ENCODE measurements at places on chromosomes 3 and 15.

DNA sequence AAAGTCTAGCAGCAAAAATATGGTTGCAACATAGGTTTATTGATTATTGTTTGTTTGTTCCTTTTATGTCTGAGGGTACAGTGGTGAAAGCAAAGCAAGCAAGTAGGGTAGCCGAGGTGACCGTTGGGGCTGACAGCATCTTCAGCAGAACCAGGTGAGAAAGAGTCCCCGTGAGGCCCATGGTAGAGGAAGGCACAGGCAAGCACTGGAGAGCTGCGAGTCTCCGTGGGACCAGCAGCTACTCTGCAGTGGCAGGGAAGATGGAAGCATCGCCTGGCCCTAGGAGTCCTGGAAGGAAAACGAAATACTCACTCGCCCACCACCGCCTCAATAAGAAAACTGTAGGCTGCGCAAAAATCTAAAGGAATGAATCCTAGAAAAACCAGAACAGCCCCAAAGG, 25.3 kb upstream of the GABRA5 start:
- no peak for DNase-seq

DNA sequence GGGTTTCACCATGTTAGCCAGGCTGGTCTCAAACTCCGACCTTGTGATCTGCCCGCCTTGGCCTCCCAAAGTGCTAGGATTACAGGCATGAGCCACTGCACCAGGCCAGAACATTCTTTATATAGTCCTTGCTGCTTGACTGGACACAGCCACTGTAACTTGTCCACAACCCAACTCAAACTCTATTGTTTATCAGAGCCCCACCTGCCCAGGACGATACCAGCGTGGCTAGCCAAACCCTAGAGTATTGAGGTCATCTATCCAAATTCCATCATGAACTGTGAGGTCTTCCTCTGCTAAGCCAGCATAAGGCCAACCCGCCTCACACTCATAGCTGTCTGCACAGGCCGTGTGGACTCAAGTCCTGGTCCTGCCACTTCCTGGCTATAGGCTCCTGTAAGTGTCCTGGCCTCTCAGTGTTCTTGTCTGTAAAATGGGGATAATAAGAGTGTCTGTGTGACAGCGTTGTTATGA, 63.9 kb downstream of the DAPK2 start:
- no peak for DNase-seq

GRCh38 chr3:133944181-133944580, 48.5 kb upstream of the RAB6B start:
- peak; percentile 25 for DNase-seq

DNA sequence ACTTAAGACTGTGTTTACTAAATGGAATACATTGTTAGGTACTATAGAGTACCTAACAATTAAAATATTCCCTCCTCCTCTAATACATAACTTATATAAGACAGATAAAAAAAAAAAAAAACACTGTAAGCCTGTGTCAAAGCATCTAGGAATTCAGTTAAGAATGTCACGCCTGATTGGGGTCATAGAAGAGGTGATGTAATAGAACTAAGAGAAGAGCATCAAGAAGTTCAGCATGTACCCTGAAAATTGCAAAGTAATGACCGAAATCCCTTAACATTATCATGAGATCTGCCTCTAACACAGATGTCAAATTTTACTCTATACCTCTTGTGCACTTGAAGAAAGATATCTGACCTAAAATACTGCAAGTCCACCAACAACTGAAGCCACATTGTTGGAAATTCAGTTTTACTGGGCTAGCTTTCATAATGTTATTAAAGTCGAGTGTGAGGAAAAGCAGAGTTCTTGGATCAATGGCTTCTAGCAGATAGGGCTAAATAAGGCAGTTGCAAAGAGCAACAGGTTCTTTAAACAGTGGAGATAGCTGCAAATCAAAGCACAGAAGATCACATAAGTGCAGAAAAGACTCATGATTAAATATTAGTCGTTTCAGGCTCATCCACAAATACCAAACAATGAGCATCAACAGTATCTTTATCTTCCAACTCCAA, 75.0 kb downstream of the TBL1XR1 start:
- no peak for DNase-seq

DNA sequence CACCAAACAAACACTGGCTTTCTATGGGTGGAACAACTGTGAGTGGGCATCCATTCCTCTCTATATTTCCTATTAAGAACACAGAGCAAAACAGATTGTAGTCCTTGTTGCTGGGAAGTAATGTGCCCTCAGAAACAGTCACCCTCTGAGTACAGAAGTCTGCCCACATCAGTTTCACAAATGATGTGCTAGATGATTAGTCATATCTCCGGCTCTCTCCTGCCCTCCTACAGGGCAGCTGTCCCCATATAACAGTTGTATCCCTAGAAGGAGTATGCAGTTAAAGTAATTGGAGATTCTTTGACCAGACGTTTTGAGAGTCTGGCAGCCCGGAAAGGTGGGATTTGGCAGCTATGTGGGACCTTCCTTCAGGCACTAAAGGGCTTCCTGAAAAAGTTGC, 159.9 kb downstream of the APBA2 start:
- DNase-seq, result peak; percentile 20

GRCh38 chr3:155407971-155408370, 114.5 kb upstream of the STRIT1 start:
- DNase-seq, result no peak

DNA sequence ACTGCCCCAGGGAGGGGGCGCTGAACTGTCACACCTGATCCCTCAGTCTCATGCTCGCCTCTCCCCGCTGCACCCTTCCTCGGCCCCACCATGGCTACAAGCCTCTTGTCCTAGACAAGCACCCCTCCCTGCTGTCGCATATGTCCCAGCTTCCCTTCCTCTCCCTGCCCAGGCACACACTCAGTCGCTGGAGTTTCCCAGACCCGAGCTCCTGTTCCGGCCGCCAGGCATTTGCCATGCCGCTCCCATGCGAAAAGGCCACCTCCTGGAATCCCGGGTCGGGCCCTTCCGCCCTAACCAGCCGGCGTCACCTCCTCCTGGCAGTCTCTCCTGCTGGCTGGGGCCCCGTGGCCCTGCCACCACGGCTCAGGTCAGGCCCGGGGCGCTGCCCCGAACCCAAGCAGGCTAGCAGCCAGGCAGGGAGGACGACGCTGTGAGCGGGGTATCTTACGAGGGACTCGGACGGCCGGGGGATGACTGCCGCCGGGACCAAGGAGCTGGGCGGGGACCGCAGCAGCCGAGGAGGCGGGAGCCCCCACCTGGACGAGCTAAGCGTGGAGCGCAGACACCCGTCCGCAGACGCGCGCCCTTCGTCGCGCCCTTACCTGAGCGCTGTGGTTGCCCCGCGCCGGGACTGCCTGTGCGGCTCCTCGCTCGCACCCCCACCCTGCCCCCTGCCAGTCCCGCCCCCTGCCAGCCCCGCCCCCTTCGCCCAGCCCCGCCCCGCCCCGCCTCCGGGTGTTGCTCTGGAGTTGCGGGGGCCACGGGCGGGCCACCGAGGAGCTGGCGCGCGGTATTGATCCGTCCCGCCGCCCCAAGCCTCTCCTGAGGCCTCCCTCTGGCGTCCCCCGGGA, at the start of gene ALS2CL:
TSS of gene ALS2CL (minus strand) at position 642 of the 854 bp plus-strand sequence. CDS start 4,239 bp downstream, outside the sequence.
- peak; percentile 86 for DNase-seq

DNA sequence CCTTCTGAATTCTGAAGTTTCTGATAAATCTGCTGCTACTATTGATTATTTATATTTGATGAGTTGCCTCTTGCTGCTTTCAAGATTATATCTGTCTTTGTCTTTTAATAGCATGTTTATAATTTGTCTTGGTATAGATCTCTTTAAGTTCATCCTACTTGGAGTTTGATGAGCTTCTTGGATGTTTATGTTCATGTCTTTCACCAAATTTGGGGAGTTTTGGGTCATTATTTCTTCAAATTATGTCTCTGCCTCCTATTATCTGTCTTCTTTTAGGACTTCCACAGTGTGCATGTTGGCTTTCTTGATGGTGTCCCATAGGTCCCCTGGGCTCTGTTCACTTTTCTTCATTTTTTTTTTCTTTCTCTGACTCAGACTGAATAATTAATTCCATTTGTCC, 32.3 kb upstream of the EDEM1 start:
- no peak for DNase-seq

- DNase-seq, result peak; percentile 87
Measured at GRCh38 chr15:83733206-83733605, 79.3 kb downstream of the ADAMTSL3 start.

DNA sequence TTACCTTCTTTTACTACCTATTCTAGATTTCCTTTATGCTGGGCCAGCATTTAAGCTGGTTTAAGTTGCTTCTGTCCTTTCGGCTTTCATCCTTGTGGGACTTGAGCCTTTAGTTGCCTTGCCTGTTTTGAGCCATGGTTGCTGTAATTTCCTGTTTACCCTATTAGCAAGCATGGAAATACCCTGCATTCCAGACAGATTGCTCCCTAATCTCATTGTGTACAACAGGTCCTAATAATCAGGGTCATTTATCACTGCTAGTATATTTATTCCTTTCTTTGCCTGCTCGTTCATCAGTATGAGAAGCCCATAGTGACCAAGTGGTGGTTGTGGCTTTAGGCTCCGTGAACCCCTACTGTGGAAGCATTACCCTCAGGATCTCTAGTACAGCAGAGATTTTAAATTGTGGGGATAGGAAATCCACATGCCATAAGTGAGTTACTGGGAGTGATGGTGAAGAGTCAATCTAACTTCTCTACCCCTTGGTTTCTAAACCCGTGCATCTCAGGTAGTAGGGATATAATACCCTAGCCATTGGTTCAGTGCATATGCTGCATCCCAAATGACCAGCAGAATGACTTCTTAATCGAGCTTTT, 31.9 kb downstream of the NCK1 start:
- no peak for DNase-seq

DNA sequence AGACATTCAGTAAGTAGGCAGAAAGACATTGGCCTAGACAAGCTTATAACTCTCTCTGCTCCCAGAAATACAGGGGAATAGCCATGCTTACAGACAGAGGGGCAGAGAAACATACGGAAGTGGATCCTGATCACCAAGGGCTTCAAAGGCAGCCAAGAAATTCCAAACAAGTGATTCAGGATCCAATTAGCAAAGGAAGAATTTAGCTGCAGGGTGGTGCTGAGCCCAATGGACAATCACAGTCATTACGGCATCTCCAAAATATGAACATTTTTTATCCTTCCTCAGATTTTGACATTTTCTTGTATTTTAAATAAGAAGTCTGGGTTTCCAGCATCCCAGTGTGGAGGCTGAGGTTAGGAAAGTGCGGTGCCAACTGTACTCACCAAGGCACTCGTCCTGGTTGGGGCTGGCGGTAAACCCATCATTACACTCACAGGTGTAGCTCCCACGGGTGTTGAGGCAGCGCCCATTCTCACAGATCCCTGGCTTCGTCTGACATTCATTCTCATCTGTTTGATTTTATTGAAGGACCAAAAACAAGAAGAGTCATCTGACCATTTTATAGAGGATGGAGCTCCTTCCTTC, 96.8 kb downstream of the DUT start:
- DNase-seq, result no peak

DNA sequence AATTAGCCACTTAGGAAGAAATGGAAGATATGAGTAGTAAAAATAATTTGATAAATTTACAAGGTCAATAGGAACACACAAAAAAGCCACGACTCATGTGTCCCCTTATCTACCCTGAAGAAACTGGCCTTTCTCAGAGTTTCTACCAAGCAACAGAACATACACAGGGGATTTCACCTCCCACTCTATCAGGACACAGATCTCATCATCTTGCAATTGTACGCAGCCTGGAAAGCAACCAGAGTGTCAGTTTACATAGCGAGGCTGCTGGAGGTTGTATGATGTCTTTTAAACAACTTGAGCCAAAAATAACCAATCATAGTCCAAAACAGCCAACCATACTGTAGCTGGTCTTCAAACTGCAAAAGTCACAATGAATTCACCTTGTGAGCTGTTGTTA, 19.7 kb upstream of the LMOD3 start:
- DNase-seq, result no peak

DNA sequence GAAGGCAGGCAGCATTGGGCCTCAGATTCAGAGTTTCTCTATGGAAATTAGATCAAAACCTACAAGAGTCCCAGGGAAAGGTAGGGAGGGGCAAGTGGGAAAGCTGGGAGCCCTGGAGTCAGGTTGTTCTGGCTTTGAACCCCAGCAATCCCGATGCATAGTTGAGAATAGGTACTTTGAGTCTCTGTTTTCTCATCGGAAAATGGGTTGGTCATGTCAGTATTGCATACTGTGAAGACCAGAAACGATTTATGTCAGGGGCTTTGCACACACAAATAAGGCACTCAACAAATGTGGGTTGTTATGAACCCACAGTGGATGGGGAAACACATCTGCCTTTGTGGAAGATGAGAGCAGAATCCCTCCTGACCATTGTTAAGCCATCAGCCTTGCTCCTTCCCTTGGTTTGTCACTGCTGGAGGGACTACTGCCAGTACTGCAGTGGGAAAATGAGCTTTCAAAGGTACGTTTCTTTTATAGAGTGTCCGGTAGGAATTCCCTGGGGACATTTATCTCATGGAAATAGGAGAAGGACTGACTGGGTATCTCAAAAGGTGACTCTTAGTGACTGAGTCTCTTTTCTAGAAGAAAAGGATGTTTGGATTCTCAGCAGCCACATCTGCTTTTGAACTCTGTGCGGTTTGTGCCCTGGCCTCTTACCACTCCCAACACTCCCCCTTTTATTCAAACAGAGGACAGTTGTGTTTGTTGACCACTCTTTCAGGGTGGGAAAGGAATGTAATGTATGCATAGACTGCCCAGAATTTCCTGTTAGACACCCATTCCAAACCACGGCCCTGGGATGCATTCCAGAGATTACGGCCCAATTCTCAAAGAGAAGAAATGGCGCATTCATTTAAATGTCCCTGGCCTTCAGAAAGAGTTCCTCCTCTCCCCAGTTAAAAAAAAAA, 54.6 kb upstream of the VILL start:
- DNase-seq, result peak; percentile 87
